ENCODE measurements at places on chromosomes 2 and 18. TPM values are rescaled to one million over a fixed set of nuclear protein-coding genes. Genes with fewer than 3 reads are reported as not detected.

The RAB10 gene
- total RNA-seq: 96.7 TPM

The SERPINB12 gene
- total RNA-seq: not detected

The METAP1D gene
- 4.6 TPM for total RNA-seq

The IKZF2 gene
- 5.1 TPM for total RNA-seq

The DUSP2 gene
- total RNA-seq: 0.28 TPM

The NYAP2 gene
- total RNA-seq: not detected

The CYP26B1 gene
- 0.14 TPM for total RNA-seq

The STAT4 gene
- total RNA-seq: 2.0 TPM

Data from smooth muscle cell of bladder (primary cell).